ENCODE measurements at places on chromosomes 2 and 18.

- no peak for DNase-seq
These were observed 284.9 kb downstream of the C1D start for GRCh38 chr2:67777836-67778429.

DNA sequence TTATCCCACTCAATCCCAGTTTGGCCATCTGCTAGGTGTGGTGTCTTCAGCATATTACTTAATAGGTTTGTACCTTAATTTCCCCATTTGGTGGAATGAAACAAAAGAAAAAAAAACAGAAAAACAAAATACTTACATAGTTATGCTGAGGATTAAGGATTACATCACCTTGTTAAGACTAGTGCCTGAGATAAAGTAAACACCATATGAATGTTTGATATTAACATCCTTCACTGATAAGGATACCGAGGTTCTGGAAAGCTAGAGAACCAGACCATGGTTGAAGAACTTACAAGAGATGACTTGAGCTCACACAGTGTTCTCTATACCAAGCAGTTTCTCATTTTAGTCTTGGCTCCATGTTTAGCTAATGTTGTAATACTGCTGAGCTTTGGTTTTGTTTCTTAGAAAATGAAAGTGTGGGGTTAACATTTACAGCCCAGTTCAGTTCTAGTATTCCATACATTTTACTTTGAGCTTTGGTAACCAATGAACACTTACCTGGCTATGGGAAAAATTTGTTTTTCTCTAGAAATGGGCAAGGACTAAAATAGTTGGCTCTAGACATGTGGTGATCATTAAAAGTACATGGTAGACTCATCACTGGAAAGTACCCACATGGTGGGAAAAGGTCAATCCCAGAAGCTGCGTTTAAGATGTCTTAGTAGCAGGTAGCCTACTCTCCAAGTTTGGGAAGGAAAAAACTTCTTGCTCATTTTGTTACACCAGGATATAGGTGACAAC is 5.8 kb upstream of the GPD2 start:
- DNase-seq = no peak

GRCh38 chr2:171762879-171763573 is 75.8 kb downstream of the DYNC1I2 start:
- DNase-seq = no peak

- DNase-seq = no peak
These were observed 81.7 kb upstream of the STK17B start for GRCh38 chr2:196253116-196253480.

- no peak for DNase-seq
These were observed 26.1 kb downstream of the CDC42EP3 start for GRCh38 chr2:37645362-37645761.

- no peak for DNase-seq
These were observed 18.4 kb upstream of the TXNL4A start for GRCh38 chr18:80006724-80007123.

DNA sequence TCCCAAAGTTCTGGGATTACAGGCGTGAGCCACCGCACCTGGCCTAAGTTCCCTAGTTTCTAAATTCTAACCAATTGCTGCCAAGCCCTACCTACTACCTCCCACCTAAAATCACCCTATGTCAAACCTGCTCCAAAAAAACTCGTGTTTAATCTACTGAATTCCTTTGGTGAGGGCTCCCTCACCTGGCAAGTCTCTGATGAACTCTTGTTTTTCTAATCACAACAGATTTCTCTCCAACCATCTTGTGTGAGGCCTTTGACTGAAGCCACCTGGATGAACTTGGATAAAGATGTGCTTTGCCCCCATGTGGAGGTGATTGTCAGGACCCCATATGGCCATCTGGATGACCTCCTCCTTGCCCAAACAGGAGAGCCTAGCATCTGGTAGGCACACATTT is 17.4 kb upstream of the SLC35G4 start:
- DNase-seq = no peak
